ENCODE measurements at places on chromosomes 3 and 15. TPM values are rescaled to one million over a fixed set of nuclear protein-coding genes. Genes with fewer than 3 reads are reported as not detected.

The TGM4 gene
- not detected for total RNA-seq

DNA sequence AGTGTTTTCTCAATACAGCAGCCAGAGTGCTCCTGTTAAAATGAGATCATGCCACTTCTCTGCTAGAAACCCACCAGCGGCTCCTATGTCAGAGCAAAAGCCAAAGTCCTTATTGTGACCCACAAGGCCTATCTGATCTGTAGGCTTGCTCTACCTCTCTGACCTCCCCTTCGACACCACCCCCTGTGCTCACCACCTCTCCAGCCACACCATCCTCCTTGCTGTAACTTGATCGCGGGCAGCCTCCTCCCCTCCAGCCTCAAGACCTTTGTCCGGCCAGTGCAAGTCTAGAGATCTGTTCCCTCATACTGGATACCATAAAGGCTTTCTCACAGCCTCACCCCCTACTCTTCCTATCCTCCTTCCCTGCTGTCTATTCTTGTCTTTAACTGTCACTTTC, 1.9 kb upstream of the IGDCC4 start:
- no peak for DNase-seq
- H3K4me1 ChIP-seq: peaks cover 7% of the 10 kb centered on the region
- no peaks in the 10 kb centered on the region for H3K36me3 ChIP-seq
- peaks cover 2% of the 10 kb centered on the region for H3K27me3 ChIP-seq
- no peak overlapping the region for H3K4me3 ChIP-seq

- DNase-seq: no peak
- no peak overlapping the region for H3K27ac ChIP-seq
- no peaks in the 10 kb centered on the region for H3K36me3 ChIP-seq
- H3K27me3 ChIP-seq: 0 out of 2 replicates have a peak, but pooled peaks cover 2% of the 10 kb centered on the region
These were observed 8.1 kb downstream of the AGBL1 start for GRCh38 chr15:86087808-86088207.

DNA sequence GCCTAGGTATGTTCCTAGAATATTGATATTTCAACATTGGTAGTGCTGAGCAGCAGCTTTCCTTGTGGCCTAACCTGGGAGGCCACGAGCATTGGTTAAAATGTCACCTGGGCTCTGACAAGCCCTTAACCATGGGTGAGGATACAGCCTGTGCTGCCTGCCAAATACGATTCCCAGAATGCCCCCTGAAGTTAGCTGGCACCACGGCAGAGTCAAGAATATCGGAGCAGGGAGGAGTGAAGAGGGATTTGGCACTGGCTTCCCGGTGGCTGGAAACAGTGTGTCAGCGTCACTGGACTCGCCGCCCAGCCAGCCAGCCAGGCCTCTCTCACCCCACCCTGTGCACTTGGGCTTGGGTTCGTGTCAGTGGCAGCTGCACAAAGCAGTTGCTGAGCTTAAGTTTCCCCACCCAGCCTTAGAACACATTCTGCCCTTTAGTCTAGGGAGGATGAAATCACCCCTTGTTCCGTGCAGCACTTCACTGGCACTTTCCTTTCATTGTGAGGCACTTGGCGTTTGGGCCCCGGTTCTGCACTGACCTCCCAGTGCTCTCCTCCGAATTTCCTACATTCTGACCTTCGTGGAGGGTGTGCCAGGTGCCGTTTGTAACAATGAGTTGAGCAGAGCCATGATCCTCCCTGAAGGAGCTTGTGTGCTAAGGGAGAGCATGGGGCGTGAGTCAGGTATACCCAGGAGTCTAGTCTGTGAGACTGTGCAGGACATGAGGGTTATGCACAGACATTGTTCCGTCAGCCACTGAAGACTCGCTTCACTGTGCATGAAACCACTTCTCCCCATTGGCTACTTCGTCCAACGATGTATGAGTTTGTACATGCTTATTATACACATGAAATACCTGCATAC, 152.8 kb upstream of the BHLHE40 start:
- no peaks in the 10 kb centered on the region for H3K27me3 ChIP-seq
- no peak overlapping the region for H3K27ac ChIP-seq
- DNase-seq: no peak
- peaks cover 21% of the 10 kb centered on the region for H3K4me1 ChIP-seq
- H3K36me3 ChIP-seq: peaks cover 20% of the 10 kb centered on the region
